HCT116 (cell line): ENCODE measurements at places on chromosomes 1 and 21. TPM values are rescaled to one million over a fixed set of nuclear protein-coding genes. Genes with fewer than 3 reads are reported as not detected.

DNA sequence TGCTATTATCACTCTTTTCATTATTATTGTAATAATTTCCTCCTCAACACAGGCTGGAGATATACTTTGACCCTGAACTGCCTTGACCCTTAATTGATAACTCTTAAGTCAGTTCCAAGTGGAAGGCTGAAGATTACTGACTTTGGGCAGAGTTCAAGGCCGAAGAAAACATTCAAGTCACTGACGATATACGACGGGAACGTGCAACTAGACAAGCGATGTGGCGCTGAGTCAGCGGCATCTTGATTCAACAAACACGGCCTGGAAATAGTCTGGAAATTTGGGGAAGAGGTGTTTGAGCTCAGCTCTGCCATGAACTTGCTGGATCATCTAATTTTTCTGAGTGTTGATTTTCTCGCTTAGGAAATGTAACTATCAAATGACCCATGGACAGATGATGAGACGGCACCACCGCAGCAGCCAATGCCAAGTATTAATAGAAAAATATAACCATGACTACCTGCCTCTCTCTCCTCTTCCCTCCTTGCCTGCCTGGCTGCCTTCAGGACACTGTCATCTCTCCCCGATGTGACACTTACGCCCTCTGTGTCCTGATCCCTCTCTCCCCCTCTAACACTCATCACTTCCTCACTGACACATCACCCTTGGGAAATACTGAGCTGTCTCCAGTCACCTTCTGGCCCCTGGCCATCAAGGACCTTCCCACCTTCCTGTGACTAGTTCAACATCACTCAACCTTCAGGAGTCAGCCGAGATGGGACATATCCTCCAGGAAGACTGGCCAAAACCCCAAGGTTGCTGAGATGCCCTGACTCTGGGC, 49.4 kb downstream of the TMCO4 start:
- H3K27me3 ChIP-seq = no peaks in the 10 kb centered on the region
- peaks cover 6% of the 10 kb centered on the region; the same call in 1 of the 2 replicates for H3K4me1 ChIP-seq
- H3K4me3 ChIP-seq = no peak overlapping the region
- no peak overlapping the region for H3K27ac ChIP-seq

- H3K27me3 ChIP-seq = no peaks in the 10 kb centered on the region
- no peak for DNase-seq
- no peaks in the 10 kb centered on the region for H3K36me3 ChIP-seq
- no peaks in the 10 kb centered on the region for H3K4me1 ChIP-seq
- H3K4me3 ChIP-seq = no peak overlapping the region
Measured at GRCh38 chr1:187476671-187477070, 647.9 kb downstream of the PLA2G4A start.

DNA sequence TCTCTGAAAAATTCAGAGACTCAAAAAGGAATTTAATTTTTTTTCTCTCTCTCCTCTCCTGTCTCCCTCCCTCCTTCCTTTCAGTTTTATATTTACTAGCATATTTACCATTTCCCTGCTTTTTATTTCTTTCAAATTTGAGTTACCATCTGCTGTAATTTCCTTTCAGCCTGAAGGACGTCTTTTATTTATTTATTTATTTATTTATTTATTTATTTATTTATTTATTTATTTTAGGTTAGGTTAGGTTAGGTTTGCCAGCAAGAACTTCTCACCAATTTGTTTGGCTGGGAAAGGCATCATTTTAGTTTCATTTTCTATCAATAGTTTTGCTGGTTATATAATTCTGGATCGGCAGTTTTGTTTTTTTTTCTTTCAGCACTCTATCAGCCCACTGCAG, 231.7 kb upstream of the ZRANB2 start:
- DNase-seq = no peak
- no peak overlapping the region for H3K27ac ChIP-seq
- H3K4me3 ChIP-seq = no peak overlapping the region
- no peaks in the 10 kb centered on the region for H3K27me3 ChIP-seq
- H3K36me3 ChIP-seq = no peaks in the 10 kb centered on the region

DNA sequence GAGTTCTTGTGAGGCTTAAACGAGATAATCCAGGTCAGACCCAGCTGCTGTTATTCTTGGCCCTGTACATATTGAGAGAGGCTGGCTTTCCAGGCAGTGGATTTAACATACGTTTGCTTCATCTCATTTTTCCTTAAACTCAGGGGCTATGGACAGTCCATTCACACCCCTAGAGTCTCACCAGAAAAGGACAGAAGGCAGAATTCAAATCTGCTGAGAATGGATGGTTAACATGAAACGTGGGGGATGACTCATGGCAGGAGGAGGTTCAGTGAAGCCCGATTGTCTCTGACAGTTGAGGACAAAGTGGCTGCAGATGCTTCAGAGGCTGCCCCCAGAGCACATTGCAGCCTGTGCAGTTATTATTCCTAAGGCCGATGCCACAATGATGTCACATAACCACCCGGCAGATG, 39.5 kb downstream of the TGFB2 start:
- no peak overlapping the region for H3K4me3 ChIP-seq
- H3K36me3 ChIP-seq = no peaks in the 10 kb centered on the region
- DNase-seq = no peak
- no peaks in the 10 kb centered on the region for H3K27me3 ChIP-seq
- H3K27ac ChIP-seq = no peak overlapping the region
- H3K4me1 ChIP-seq = peaks cover 19% of the 10 kb centered on the region

DNA sequence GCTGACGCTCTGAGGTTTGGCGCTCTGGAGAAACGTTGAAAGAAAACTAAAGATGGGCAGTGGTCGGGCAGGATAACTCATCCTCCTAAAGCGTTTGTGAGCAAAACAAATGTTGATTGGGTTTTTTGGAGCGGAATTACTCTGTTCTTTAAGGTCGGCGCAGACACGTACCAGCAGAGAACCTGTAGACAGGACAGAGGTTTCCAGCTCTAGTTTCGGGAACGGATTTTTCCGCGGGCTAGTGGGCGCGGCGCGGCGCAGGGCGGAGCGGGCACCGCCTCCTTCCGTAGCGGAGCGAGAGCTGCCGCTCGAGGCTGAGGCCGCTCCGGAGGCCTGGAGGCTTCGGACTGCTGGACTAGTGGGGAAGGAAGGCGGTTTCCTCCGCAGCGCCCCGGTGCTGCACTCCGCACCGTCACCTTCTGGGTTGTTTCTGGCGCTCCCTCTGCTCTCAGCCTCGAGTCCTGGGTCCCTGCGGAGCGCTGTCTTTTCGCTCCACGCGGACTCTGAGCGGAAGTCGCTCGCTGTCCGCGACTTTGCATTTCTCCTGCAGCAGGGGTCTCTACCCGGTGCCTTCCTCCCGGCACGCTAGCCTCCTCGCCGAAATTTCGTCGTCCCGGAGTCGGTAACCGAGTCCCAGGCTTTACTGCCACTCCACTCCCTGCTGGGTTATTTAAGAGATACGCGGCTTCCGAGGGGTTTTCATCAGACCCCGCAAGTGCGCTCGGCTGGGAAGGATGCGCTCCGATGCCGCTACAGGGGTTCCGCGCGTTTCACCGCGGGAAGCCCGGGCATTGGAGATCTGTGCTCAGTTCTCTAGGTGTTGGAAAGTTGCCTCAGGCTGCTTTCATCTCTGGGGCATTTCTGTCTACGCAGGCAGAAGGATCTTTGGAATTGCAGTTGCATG, 7.0 kb downstream of the FOXD2 start:
- H3K27me3 ChIP-seq = peaks cover 14% of the 10 kb centered on the region; the same call in 1 of the 2 replicates
- H3K4me1 ChIP-seq = no peaks in the 10 kb centered on the region
- no peak overlapping the region for H3K4me3 ChIP-seq
- DNase-seq = no peak
- H3K36me3 ChIP-seq = no peaks in the 10 kb centered on the region

DNA sequence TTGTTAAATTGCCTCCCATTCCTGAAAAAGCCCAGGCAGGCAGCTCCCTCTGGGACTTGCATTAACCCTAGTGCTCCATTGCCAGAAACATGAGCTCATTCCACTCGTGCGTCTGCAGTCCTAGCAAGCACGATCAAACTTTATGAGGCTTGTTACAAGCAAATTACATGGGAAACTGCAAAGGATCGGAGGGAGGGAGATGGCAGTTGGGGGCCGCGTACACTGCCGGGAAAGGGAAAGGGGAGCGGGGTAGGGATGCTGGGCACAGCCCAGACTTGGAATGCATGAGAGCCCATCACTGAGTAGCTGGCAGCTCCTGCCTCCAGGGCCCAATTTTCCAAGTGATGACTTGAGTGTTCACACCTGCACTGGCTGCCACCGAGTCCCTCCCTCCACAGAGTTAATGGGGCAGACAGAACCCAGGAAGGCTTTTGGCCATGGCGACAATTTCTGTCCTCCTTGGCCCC, 169.9 kb downstream of the BRINP2 start:
- peaks cover 17% of the 10 kb centered on the region for H3K27me3 ChIP-seq
- no peak overlapping the region for H3K4me3 ChIP-seq
- DNase-seq = no peak
- no peak overlapping the region for H3K27ac ChIP-seq
- no peaks in the 10 kb centered on the region for H3K4me1 ChIP-seq
- H3K36me3 ChIP-seq = no peaks in the 10 kb centered on the region

- peak overlapping the region; percentile 82 for H3K27ac ChIP-seq
- H3K4me3 ChIP-seq = peak overlapping the region; percentile 6
- H3K4me1 ChIP-seq = peaks cover 37% of the 10 kb centered on the region
- no peaks in the 10 kb centered on the region for H3K36me3 ChIP-seq
- no peak for DNase-seq
Measured at GRCh38 chr1:67700220-67700619, 15.2 kb downstream of the GADD45A start.

DNA sequence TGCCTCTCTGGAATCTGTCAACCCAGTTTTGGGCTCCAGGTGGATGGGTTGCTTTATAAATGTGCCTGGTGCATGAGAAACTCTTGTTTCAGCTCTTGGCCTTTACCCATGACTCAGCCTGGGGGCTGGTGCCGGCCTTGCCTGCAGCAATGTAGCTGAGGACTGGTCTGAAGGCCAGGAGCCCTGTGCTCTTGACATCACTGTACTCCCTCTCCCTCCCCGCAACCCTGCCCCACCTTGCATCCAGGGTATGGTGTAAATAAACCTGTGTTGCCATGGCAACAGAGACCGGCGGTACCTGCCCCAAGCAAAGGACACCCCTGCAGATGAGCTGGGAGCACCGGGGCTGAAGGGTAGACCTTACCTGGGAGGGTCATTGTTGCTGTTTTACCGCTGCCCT, 13.3 kb downstream of the FAM151A start:
- H3K4me3 ChIP-seq = no peak overlapping the region
- no peaks in the 10 kb centered on the region for H3K36me3 ChIP-seq
- no peaks in the 10 kb centered on the region for H3K4me1 ChIP-seq
- H3K27me3 ChIP-seq = no peaks in the 10 kb centered on the region

Gene TFF3
- 0.22 TPM for total RNA-seq

DNA sequence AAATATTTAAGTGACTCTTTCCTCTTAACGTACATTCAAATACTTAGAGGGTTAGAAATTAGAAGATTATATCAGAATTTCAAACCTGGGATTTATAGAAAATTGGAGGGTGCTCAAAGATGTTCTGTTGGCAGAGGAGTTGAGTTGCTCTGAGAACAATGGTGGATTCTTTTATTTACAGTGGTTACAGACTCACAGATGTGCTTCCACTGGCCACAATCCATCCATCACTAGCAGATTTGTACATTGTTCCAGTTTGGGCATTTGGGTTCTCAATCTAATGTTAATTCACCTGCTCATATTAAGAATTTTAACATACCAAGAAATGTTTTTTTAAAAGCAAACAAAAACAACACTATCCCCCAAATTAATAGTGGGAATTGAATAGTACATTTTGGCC, 23.5 kb downstream of the DNAJC6 start:
- no peak overlapping the region for H3K27ac ChIP-seq
- no peaks in the 10 kb centered on the region for H3K27me3 ChIP-seq

GRCh38 chr1:246161626-246162025, 345.5 kb downstream of the SMYD3 start:
- H3K27me3 ChIP-seq = no peaks in the 10 kb centered on the region
- no peak for DNase-seq
- no peaks in the 10 kb centered on the region for H3K36me3 ChIP-seq
- H3K4me3 ChIP-seq = no peak overlapping the region
- H3K27ac ChIP-seq = no peak overlapping the region

Gene EIF4G3
- 40.1 TPM for total RNA-seq

Gene SHISA4
- total RNA-seq = 15.2 TPM

GRCh38 chr1:39832294-39832693, 43.6 kb upstream of the BMP8B start:
- H3K27me3 ChIP-seq = no peaks in the 10 kb centered on the region
- no peak overlapping the region for H3K27ac ChIP-seq
- H3K4me3 ChIP-seq = no peak overlapping the region
- H3K4me1 ChIP-seq = no peaks in the 10 kb centered on the region
- no peak for DNase-seq

GRCh38 chr1:8671306-8671917, 146.0 kb downstream of the RERE start:
- no peaks in the 10 kb centered on the region for H3K27me3 ChIP-seq
- no peaks in the 10 kb centered on the region for H3K36me3 ChIP-seq
- no peak overlapping the region for H3K4me3 ChIP-seq
- H3K4me1 ChIP-seq = peaks cover 9% of the 10 kb centered on the region

DNA sequence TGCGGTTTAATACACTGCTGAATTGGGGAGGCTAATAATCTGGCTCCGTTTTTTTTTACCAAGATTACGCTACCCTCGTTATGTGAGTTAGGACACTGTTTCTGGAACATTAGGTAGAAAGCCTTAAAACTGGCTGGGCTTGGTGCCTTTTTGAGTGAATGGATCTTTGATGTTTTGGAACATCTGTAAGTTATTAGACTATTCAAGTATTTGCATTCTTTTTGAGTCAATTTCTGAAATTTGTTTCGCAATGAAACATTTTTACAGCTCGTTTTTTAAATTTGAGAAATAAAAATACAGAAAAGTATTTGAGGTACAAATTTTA, 106.9 kb downstream of the LTN1 start:
- H3K4me1 ChIP-seq = peaks cover 10% of the 10 kb centered on the region
- DNase-seq = no peak
- H3K4me3 ChIP-seq = peak overlapping the region; percentile 55
- peak overlapping the region; percentile 85; the same call in 1 of the 2 replicates for H3K27ac ChIP-seq
- no peaks in the 10 kb centered on the region for H3K27me3 ChIP-seq
- peaks cover 3% of the 10 kb centered on the region; the same call in 1 of the 2 replicates for H3K36me3 ChIP-seq

Gene SPRR2G
- not detected for total RNA-seq

DNA sequence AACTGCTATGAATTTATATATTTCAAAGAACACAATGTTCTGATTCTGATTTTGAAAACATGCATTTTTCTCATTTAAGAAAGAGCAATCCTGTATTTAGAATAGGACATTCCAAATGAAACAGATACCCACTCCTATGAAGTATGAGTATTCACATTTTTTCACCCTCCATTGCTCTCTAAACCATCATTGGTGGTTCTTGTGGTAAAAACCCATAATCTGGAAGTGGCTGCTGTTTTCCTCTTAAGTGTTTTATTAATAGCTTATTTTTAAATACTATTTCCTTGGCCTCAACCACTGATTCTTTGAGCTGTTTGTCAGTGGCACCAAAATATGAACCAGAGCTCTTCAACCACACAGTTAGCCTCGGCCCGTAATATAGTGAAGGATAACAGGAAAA, 60.0 kb upstream of the ADAM30 start:
- no peaks in the 10 kb centered on the region for H3K4me1 ChIP-seq
- H3K4me3 ChIP-seq = no peak overlapping the region

GRCh38 chr1:205676002-205676401, 4.3 kb downstream of the SLC45A3 start:
- no peak overlapping the region for H3K4me3 ChIP-seq
- H3K4me1 ChIP-seq = peaks cover 36% of the 10 kb centered on the region
- DNase-seq = no peak
- no peaks in the 10 kb centered on the region for H3K27me3 ChIP-seq

- no peak for DNase-seq
- H3K36me3 ChIP-seq = peaks cover 12% of the 10 kb centered on the region
- no peaks in the 10 kb centered on the region for H3K27me3 ChIP-seq
- no peaks in the 10 kb centered on the region; the same call in 1 of the 2 replicates for H3K4me1 ChIP-seq
- H3K27ac ChIP-seq = no peak overlapping the region
- H3K4me3 ChIP-seq = no peak overlapping the region
Measured at GRCh38 chr1:12026586-12026985, 7.3 kb downstream of the MIIP start.
